ENCODE measurements at places on chromosomes 6 and 20. TPM values are rescaled to one million over a fixed set of nuclear protein-coding genes. Genes with fewer than 3 reads are reported as not detected.

DNA sequence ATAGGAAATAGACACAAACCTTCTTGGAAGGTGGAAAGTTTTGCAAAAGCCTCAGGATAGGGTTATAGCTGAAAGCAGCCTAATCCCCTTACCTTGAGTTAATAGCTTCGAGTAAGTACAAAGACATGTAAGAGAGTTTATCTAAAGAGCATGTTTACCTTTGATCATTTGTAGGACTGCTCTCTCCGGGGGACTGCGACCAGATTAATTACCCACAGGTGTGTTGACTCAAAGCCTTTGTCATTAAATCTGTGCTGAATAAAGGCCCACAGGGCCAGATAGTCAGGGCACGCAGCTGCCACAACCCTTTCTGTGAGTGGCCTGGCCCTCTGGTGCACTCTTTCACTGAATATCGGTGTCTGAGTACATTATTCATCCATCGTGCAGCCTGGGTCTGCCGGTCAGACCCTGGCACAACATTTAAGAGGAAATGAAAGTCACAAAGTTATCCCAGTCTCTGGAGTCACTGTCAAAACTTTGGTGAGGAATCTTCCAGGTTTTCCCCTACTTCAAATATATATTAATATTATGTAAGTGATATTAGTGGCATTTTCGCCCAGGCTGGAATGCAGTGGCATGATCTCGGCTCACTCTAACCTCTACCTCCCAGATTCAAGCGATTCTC, 5.4 kb upstream of the MICA start:
- no peak for DNase-seq

DNA sequence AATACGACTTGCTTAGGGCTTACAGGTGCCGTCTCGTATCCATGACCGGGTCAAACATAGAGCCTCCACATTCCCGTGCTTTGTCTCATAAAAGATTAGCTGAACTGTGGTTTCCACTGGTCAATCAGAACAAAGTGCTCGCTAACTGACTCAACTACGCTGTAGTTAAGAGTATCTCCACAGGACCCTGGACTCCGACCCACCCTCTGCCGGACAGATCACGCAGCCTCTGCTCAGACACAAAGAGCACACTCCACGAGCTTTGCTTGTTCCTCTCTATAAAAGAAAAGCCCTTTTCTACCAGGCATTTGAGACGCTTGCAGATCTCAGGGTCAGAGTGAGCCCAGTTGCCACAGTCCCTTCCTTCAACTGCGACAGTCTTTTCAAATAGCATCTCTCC, 298.7 kb upstream of the CDH4 start:
- no peak for DNase-seq

GRCh38 chr6:116445102-116445501, 16.1 kb upstream of the CALHM6 start:
- no peak for DNase-seq

- no peak for DNase-seq
These were observed 63.7 kb upstream of the CTNNBL1 start for GRCh38 chr20:37630166-37630565.

DNA sequence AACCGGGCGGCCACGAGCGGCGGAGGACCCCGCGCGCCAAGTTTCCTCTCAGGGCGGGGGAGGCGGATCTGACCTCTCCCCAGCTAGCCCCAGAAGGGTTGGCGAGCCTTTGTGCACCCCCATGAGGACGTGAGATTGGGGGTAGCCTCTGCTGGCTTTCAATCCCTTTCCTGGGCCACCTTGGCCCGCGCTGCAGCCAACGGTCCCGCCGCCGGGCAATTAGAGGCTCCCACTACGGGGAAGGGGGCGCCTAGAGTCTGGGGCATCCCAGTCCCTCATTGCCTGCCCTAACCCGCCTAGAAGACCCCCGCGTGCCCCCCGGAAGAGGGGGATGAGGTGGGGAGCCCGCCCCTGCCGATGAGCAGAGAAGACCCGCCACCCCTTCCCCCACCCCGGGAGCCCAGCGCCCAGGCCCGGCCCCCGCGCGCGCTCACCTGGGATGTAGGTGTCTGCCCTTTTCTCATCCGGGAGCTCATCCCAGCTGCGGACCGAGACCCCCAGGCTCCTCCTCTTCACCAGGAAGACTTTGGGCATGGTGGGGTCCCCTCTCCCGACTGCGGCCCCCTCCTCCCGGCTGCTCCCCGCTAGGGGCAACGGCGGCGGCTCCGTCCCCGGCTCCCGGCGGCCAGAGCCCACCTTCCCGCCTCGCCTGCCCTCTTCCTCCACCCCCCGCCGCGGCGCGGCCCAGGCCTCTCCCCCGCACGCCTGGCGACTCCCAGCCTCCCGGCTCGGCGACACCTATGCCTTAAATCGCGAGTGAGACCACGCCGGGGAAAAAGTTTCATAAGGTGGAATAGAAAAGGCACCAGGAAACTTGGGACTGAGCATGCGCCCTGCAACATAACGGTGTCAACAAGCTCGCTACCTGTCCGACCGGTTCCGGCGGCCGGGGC, at the start of gene OVOL2:
TSS of gene OVOL2 (minus strand) at position 816 of the 893 bp plus-strand sequence. CDS start at position 534, 282 bp downstream.
- peak; percentile 32 for DNase-seq

GRCh38 chr6:130494729-130495128, 128.9 kb downstream of the TMEM200A start:
- no peak for DNase-seq

- no peak for DNase-seq
These were observed 16.2 kb upstream of the BEND6 start for GRCh38 chr6:56938649-56939191.

DNA sequence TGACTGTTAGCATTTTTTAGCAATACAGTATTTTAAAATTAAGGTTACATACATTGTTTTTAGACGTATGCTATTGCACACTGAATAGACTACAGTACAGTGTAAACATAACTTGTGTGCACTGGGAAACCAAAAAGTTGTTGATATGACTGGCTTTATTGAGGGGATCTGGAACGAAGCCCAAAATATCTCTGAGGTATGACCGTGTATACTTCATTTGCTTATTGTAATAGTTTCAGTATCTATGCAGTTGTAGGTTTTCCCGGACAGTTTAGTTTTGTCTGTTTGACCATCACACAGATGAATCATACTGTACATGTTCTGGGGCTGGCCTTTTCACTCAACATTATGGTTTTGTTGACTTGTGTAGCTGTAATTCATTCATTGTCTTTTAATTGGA, 6.9 kb upstream of the ZBTB12 start:
- DNase-seq, result no peak

DNA sequence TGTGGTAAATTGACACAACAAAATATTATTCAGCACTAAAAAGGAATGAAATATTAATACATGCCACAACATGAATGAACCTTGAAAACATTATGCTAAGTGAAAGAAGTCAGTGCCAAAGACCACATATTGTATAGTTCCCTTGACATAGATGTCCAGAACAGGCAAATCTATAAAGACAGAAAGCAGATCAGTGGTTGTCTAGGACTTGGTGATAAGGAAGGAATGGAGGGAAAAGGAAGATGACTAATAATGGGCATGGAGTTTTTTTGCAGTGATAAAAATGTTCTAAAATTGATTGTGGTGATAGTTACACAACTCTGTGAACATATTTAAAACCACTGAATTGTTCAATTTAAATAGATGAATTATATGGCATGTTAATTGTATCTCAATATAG, 32.5 kb downstream of the TBX18 start:
- no peak for DNase-seq

The RIPOR3 gene
- 0.27 TPM for total RNA-seq

The C20orf96 gene
- 7.5 TPM for total RNA-seq

The SLC44A4 gene
- not detected for total RNA-seq

All from B cell (primary cell).